ENCODE measurements at places on chromosomes 2 and 18.

DNA sequence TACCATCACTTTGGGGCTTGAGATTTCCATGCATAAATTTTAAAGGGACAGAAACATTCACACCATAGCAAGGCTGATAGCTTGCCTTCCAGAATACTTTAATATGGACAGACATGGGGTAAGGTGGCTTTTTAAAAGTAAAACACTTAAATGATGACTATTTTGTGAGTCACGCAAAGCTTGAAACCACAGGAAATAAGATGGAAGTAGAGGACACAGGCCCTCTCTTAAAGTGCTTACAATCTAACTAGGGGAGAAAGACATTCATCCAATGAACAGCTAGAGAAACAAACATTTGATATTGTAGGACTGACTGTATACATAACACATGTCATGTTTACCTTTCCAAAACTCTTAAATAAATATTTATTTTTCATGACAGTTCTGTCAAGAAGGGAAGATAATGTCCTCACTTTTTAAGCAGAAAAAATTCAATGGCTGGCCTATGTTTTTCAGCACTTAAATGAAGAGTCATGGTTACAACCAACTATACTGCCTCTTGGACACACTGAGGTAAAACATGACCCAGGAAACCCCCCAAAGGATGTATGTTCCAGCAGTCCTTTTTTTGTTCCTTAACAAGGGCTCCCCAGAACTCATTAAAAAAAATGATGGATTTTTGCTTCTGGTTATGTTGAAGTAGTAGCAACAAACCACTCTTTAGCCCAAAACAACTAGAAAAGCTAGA, 120.0 kb upstream of the RBMS1 start:
- DNase-seq, result no peak

- no peak for DNase-seq
Measured at GRCh38 chr2:57397550-57398360, 648.9 kb upstream of the VRK2 start.

- DNase-seq, result no peak
Measured at GRCh38 chr2:171327043-171327496, 106.7 kb downstream of the METTL8 start.

- DNase-seq, result no peak
Measured at GRCh38 chr2:70494293-70494886, 59.2 kb downstream of the TGFA start.

GRCh38 chr2:219681694-219682300, 54.4 kb downstream of the SLC4A3 start:
- DNase-seq, result no peak

DNA sequence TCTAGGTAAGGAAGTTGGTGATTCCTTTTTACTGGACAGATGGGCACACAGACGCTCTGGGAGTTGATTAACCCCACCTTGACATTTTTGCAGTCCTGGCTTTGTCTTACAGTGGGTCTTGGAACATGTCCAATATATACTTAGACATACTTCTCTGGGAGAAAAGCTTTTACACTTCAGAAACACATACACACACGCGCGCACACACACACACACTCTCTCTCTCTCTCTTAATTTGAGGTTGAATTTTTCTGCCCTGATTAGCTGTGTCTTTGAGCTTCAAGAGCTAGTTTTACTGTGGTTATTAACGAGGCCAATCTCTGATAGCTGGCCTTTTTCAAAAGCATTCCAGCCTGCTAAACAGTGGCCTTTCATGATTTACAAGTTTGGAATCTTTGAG, 215.0 kb downstream of the MYCN start:
- no peak for DNase-seq

GRCh38 chr2:33437815-33438214, 38.6 kb upstream of the RASGRP3 start:
- DNase-seq, result no peak

GRCh38 chr2:67436221-67436620, 39.1 kb downstream of the ETAA1 start:
- DNase-seq, result no peak

- DNase-seq, result no peak
Measured at GRCh38 chr2:120596990-120597594, 138.6 kb upstream of the GLI2 start.

GRCh38 chr2:241859017-241859435, 332 bp upstream of the PDCD1 start:
- no peak for DNase-seq

DNA sequence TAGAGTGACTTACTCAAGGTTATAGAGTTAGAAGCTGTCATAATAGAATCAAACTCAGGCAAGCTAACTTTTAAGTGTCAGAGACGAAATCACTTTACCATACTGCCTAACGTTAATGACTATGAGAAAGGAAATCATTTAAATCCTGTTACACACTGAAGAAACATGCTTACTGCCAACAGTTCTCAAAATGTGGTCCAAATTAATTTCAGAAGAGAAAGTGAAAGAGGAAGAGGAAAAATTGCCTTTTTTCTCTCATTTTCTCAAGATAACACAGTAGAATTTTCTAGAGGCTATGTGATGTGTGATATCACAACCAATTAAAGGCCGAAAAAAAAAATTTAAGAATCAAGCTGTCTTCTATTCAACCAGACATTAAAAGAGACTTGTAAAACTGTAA, 1362.7 kb upstream of the CHAC2 start:
- DNase-seq, result no peak

GRCh38 chr2:150142561-150142960, 344.9 kb downstream of the RND3 start:
- no peak for DNase-seq

DNA sequence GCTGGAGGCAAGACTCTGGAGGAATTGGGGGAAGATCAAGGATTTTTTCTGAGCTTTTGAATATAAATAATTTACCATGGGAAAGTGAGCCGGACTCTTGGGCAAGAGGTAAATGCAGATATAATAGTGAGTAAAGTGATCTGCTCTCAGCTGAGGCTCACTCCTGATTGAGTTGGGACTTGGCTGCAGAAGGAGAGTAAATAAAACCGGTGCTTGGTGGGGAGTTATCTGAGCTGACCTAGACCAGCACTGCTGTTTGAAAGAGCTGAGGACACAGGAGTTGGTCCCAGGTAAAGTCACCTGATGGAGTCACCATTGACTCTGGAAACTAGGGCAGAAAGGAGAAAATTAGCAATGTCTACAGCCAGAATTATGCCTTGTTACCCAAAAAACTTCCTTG, 57.3 kb upstream of the LRPPRC start:
- no peak for DNase-seq

GRCh38 chr18:36839835-36840234, 10.9 kb downstream of the KIAA1328 start:
- DNase-seq, result no peak

GRCh38 chr18:37577051-37577611, 11.5 kb upstream of the CELF4 start:
- no peak for DNase-seq

All from NCI-H345 (cell line).